ENCODE measurements at places on chromosomes 16 and 17.

- peaks cover 68% of the 10 kb centered on the region for H3K4me1 ChIP-seq
- H3K4me3 ChIP-seq, result no peak overlapping the region
- peaks cover 21% of the 10 kb centered on the region for H3K36me3 ChIP-seq
Observed at GRCh38 chr16:89366561-89367537, 123.5 kb downstream of the ANKRD11 start.

DNA sequence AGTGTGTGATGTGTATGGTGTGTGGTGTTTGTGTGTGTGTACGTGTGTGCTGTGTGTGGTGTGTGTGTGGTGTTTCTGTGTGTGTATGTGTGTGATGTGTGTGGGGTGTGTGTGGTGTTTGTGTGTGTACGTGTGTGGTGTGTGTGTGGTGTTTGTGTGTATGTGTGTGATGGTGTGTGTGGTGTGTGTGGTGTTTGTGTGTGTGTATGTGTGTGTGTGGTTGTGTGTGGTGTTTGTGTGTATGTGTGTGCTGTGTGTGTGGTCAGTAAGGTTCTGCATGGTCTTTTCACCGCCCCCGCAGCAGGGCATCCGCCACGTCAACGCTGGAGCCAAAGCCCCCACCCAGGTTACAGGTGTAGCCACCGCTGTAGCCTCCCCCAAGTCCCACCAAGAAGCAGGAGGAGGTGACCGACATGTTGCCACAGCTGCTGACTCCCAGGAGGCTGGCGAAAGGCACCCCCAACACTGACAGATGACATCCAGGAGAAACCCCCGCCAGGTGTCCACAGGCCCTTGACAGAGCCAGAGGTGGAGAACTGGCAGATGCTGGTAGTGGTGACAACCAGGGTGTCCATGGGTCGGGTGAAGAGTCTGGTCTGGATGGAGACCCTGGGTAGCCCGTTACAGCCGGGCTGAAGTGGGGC lies 9.3 kb upstream of the KRT17 start:
- no peak overlapping the region for H3K4me3 ChIP-seq
- no peak overlapping the region for H3K27ac ChIP-seq
- H3K36me3 ChIP-seq, result no peaks in the 10 kb centered on the region
- H3K27me3 ChIP-seq, result peaks cover 9% of the 10 kb centered on the region

- peaks cover 2% of the 10 kb centered on the region for H3K27me3 ChIP-seq
- peaks cover 12% of the 10 kb centered on the region for H3K36me3 ChIP-seq
- peak overlapping the region; percentile 12 for H3K27ac ChIP-seq
- DNase-seq, result no peak
- peaks cover 8% of the 10 kb centered on the region for H3K4me1 ChIP-seq
- H3K4me3 ChIP-seq, result no peak overlapping the region
Observed at GRCh38 chr17:59561042-59561441, 4.4 kb upstream of the DHX40 start.

DNA sequence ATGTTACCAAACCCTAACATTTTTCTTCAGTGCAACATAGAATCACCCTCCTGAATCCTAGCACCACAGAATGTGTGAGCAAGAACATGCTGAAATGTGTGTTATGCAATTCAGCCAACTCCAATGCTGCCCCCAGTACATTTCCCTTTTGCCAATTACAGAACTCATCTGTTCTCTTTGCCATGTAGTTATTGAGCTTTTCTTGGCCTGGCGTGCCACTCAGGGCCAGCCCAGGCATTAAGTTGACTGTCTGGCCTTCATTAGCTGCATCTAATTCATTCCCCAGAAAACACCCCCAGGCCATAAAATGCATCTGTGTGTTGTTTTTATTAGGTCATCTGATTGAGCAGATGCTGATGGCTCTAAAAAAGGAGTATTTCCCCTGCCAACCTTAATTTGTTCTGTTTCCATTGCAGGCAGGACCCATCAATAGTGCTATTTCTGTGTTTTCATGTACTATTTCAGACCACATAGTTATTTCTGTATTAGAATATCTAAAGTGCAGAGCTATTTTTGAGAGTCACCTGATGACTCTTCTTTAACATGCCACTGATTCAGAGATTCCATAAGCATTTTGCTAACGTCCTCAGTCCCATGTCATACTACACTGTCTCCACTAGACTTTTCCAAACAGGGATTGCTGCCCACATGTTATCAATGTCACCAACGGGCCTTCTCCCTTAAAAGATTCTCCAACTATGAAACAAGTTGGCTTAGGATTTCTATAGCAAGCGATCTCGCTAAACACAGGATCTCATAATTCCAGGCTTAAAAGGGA lies 969.7 kb downstream of the CDH11 start:
- no peaks in the 10 kb centered on the region for H3K36me3 ChIP-seq
- DNase-seq, result no peak
- no peaks in the 10 kb centered on the region for H3K27me3 ChIP-seq

DNA sequence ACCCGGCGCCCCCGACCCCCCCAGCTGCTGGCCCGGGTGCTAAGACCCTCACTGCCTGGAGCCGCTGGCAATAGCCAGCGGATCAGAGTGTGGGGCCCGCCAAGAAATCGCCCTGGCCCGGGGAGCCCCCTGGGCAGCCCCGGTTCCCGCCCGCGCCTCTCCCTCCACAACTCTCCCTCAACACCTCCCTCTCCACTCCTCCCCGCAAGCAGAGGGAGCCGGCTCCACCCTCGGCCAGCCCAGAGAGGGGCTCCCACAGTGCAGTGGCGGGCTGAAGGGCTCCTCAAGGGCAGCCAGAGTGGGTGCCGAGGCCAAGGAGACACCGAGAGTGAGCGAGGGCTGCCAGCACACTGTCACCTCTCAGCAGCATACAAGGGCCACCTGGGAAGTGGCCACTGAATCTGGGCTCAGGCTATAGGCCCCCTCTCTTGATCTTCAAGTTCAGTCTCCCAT lies 385.5 kb downstream of the SEC14L1 start:
- DNase-seq, result no peak
- H3K27ac ChIP-seq, result no peak overlapping the region
- peaks cover 13% of the 10 kb centered on the region for H3K27me3 ChIP-seq
- no peak overlapping the region for H3K4me3 ChIP-seq
- H3K4me1 ChIP-seq, result no peaks in the 10 kb centered on the region

DNA sequence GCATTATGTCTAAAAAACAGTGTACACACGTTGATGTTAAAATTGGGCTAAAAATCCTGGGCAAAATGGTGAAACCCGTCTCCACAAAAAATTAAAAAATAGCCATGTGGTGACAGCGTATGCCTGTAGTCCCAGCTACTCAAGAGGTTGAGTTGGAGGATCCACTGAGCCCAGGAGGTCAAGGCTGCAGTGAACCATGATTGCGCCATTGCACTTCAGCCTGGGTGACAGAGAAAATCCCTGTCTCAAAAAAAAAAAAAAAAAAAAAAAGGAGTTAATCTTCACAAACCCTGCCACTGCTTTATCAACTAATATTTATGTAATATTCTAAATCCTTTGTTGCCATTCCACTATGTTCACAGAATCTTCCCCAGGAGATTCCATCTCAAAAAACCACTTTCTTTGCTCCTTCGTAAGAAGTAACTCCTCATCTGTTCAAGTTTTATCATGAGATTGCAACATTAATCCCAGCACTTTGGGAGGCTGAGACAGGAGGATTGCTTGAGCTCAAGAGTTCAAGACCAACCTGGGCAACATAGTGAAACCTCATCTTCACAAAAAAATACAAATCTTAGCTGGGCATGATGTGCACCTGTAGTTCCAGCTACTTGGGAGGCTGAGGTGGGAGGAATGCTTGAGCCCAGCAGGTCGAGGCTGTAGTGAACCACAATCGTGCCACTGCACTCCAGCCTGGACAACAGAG lies 1.9 kb upstream of the C16orf87 start:
- no peaks in the 10 kb centered on the region for H3K27me3 ChIP-seq
- no peak overlapping the region for H3K4me3 ChIP-seq
- H3K4me1 ChIP-seq, result peaks cover 20% of the 10 kb centered on the region
- no peak overlapping the region for H3K27ac ChIP-seq
- no peak for DNase-seq

GRCh38 chr17:81398176-81398831 lies 3.0 kb downstream of the BAHCC1 start:
- peaks cover 70% of the 10 kb centered on the region for H3K27me3 ChIP-seq
- DNase-seq, result no peak
- H3K36me3 ChIP-seq, result peaks cover 39% of the 10 kb centered on the region
- H3K27ac ChIP-seq, result peak overlapping the region; percentile 85
- H3K4me3 ChIP-seq, result peak overlapping the region; percentile 83

DNA sequence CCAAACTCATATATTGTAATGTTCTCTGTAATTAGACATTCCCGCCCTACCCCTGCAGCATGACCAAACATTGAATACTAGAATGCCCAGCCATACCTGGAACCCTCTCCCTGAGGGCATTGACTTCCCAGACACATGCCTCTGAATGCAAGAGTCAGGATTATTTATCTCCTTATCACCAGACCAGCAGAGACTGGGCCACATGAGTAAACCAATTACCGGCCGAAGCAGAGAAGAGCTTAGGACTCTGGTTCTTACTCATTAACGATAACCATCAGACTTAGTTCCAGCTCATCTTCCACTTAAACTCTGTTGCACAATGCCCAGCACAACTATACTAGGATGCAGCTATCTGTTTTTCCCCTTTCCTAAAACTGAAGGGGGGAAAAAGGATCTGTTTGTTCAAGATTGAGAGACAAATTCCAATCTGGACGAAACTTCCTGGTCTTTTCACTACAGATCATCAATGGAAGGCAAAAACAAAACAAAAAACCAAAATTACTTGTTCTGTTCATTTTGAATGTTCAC lies 88.2 kb upstream of the CORO6 start:
- H3K27ac ChIP-seq, result peak overlapping the region; percentile 20
- no peak for DNase-seq
- H3K36me3 ChIP-seq, result peaks cover 13% of the 10 kb centered on the region
- H3K4me3 ChIP-seq, result no peak overlapping the region

- H3K4me3 ChIP-seq, result no peak overlapping the region
- H3K4me1 ChIP-seq, result peaks cover 5% of the 10 kb centered on the region
- no peak overlapping the region for H3K27ac ChIP-seq
- H3K36me3 ChIP-seq, result no peaks in the 10 kb centered on the region
- no peak for DNase-seq
- no peaks in the 10 kb centered on the region for H3K27me3 ChIP-seq
Observed at GRCh38 chr16:89588413-89589109, 13.0 kb downstream of the CPNE7 start.

DNA sequence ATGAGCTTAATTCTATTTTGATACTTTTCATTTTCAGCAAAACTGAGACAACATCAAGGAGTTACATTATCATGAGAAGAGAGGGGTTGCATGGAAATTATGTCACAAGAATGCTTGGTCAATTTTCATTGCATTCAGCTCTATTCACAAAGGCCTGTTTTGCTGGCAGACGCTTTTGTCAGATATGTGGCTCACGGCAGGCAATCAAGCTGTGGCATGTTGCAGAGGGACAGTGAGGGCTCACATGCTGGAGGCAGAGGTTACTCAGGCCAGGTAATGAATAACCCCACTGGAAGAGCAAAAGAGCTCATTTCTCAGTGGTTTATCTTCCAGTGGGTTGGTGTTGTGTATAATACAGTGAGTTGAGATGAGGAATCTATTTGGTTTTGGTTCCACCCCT lies 98.7 kb upstream of the RBFOX1 start:
- H3K4me1 ChIP-seq, result no peaks in the 10 kb centered on the region
- no peaks in the 10 kb centered on the region for H3K27me3 ChIP-seq
- H3K36me3 ChIP-seq, result no peaks in the 10 kb centered on the region
- no peak overlapping the region for H3K27ac ChIP-seq
- no peak for DNase-seq

DNA sequence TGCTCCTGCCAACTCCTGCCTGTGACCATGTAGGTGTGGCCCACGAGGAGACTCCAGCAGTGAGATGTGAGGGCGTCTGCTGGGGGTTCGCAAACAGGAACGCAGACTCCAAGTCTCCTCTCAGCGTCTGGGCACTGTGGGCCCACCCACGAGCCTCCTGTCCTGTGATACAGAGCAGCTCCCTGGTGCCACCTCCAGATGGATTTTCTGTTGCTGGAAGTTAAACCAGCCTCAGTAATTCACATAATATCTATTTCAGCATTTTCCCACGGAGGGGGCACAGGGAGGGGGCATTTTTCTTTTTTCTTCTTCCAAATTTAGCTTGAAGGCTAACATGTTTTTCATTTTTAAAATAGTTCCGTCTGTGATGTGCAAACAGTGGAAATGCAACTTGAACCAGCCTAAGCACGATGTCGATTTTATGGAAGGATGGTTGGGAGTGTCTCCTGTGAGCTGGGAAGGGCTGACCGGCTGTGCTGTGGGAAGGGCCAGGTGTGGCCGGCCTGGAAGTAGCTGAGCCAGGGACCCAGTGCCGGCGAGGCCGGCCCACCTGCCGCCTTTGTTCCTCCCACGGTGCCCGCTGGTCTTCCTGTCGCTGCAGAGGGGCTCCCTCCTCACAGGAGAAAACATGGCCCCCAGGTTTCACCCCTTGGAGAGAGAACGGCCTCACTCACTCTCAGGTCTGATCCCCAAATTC lies 3.9 kb upstream of the RAB40B start:
- no peak overlapping the region for H3K27ac ChIP-seq
- peaks cover 1% of the 10 kb centered on the region for H3K36me3 ChIP-seq
- peaks cover 6% of the 10 kb centered on the region for H3K4me1 ChIP-seq
- no peak for DNase-seq

DNA sequence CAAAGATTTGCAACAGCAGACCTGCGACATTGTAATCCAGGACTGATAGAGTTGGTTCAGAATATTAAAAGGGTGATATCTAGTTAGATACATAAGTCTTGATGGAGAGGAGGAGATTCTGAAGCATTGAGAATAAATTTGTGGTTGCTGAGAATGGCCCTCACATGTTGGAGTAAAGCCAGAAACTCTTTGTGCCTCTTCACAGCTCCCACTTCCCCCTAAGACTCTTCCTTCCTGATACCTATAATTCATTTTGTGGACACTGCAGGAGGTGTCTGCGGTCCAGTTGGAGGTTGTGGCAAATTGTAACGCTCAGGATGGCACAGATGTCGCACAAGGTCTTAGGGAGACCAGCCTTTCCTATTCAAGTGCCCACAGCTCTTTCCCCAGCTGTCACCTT lies 17.5 kb downstream of the WWOX start:
- peaks cover 26% of the 10 kb centered on the region for H3K36me3 ChIP-seq
- H3K27ac ChIP-seq, result no peak overlapping the region
- H3K4me3 ChIP-seq, result no peak overlapping the region
- H3K4me1 ChIP-seq, result no peaks in the 10 kb centered on the region
- H3K27me3 ChIP-seq, result no peaks in the 10 kb centered on the region

- peaks cover 37% of the 10 kb centered on the region for H3K36me3 ChIP-seq
- DNase-seq, result peak; percentile 55
- H3K4me1 ChIP-seq, result peaks cover 37% of the 10 kb centered on the region
- peak overlapping the region; percentile 54 for H3K4me3 ChIP-seq
- H3K27ac ChIP-seq, result peak overlapping the region; percentile 68
Observed at GRCh38 chr17:63434951-63435571, 11.0 kb downstream of the CYB561 start.

- no peak overlapping the region for H3K4me3 ChIP-seq
- DNase-seq, result no peak
- peaks cover 29% of the 10 kb centered on the region for H3K27me3 ChIP-seq
Observed at GRCh38 chr17:51710634-51710979, 447.9 kb downstream of the CA10 start.

- H3K4me1 ChIP-seq, result peaks cover 33% of the 10 kb centered on the region
- H3K27ac ChIP-seq, result peak overlapping the region; percentile 92
- peak; percentile 48 for DNase-seq
- H3K27me3 ChIP-seq, result no peaks in the 10 kb centered on the region
- peak overlapping the region; percentile 52 for H3K4me3 ChIP-seq
Observed at GRCh38 chr16:88759245-88759975, 25.6 kb downstream of the PIEZO1 start.
